Right renal pelvis (tissue), 4 donors: ENCODE measurements at places on chromosomes 2 and 18.

DNA sequence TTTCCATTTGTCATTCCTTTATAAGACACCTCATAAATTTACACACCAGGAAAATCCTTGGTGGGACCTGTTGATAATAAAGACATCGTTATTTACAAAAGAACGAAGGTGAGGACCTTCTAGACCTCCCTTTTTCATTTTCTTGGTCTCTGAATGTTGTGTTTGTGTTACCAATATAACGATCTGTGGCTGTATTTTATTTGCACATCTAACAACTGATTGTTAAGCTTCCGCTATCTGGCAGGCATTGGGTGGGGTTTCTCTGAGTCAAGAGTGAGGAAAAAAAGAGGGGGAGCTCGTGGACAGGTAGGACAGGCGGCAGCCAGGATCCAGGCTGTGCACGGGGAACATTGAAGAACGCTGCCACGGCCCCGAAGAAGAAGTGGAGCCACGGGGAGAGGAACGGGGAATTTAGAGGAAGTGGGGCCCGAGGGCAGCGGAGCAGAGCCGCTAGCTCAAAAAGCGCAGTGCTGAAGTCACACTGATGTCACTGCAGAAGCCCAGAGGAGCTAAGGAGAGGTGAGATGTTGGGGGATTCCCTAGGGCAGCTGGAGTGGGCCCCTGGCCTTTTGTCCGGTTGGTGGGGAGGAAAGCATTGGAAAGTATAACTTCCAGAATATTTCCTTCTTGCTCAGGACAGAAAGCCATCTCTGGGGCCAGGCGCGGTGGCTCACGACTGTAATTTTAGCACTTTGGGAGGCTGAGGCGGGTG is 20.9 kb upstream of the DNMT3A start:
- DNase-seq = no peak

DNA sequence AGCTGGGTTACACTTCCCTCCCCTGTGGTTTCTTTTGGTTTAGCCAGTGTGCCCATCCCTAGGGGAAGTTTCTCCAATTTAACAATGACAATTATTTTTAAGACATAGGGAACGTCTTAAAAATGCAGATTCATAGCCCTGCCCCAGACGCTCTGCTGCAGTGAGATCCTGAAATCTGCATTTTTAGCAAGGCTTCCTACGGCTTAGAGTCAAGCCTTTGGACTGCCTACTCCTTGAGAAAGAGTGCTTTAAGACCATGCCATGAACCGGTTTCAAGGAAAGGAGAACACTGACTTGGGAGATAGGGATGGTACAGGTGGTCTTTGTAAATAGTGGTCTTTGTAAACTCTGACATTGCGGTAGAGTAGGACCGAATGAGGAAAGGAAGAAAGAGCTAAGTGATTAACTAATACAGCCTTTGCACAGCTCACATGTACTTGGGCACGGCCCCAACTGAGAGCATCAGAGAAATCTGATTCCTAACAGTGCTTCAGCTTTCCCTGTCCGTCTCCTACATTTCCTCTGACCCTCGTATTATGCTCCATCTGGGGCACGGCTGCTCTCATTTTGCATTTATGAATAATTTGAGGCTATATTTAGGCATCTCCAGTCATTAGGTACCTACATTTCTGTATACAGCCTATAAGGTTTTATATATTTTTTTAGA is 217.6 kb upstream of the TANK start:
- DNase-seq = no peak

GRCh38 chr2:85183076-85183475 is 49.9 kb downstream of the TCF7L1 start:
- DNase-seq = no peak

DNA sequence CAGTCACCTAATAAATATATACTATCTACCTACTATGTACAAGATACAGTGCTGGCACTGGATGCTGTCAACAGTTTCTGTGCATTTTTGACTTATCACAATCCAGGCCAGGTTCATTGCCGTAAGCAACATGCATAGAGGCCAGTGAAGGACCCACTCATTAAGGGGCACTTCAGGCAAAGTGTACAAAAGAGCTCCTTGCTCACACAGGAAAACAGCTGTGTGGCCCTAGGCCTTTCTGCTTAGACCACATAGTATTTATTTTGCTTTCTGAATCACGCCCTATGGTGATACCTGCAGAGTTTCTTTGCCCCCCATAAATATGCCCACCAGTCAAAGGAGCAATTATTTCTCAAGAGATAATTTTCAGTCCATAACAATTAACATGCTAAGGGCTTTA is 39.6 kb upstream of the STAT4 start:
- no peak for DNase-seq

GRCh38 chr2:16652296-16653082 is 13.1 kb downstream of the CYRIA start:
- DNase-seq = no peak

- no peak for DNase-seq
Observed at GRCh38 chr2:188203776-188204175, 87.9 kb upstream of the GULP1 start.
